DMS79 (cell line): ENCODE measurements at places on chromosomes 11 and 22.

DNA sequence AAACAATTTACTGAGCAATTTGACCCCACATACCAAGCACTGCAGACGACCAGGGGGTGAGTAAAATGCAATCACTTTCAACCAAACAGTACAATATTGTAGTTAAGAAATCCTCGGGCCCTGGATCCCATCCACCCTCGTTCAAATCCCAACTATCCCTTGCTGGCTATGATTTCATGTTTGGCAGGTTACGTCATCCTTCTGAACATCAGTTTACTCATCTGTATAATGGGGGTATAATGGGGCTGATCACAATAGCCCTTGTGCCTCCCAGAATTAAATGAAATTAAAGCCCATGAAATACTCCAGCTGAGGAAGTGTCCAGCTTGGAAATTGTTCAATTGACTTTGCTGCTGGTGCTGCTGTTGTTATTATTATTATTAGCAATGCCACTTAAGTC lies 20.6 kb downstream of the APLNR start:
- DNase-seq: no peak

DNA sequence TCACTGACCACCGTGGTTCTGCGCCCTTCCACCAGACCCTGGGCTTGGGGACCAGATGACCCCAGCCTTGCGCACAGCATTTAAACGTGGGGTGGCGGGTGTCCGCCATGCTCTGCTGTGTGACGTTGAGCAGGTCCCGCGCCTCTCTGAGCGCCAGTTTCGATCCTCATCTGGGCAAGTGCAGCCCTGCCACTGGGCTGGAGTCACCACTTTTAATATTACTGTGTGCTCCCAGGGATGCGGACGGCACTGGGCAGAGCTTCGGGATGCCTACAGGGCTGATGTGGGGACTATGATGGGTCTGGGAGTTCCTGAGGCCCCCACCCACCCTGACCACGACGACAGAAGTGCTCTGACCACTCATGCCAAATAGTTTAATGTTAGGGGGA lies 1.2 kb upstream of the NUDT8 start:
- no peak for DNase-seq

GRCh38 chr11:12019866-12020416 lies 11.5 kb upstream of the DKK3 start:
- DNase-seq: no peak

GRCh38 chr11:1178906-1179305 lies 21.2 kb downstream of the MUC5AC start:
- no peak for DNase-seq
